ENCODE measurements at places on chromosomes 2 and 18.

DNA sequence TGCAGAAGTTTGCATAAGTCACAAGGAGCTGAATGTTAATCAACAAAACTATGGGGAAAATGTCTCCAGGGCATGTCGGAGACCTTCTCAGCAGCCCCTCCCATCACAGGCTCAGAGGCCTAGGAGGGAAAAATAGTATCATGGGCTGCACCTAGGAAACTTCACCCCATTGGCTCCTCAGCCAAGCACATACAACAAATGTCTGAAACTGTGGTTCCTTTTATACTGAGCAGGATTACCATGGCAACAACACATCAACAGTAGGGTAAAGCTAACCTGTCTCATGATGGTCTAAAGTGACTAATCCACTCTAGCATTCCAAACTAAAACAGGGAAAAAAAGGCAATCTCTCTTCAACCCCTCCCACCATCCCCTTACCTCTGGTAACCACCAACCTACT lies 3.2 kb upstream of the NEMP2 start:
- peak; percentile 33 for DNase-seq

DNA sequence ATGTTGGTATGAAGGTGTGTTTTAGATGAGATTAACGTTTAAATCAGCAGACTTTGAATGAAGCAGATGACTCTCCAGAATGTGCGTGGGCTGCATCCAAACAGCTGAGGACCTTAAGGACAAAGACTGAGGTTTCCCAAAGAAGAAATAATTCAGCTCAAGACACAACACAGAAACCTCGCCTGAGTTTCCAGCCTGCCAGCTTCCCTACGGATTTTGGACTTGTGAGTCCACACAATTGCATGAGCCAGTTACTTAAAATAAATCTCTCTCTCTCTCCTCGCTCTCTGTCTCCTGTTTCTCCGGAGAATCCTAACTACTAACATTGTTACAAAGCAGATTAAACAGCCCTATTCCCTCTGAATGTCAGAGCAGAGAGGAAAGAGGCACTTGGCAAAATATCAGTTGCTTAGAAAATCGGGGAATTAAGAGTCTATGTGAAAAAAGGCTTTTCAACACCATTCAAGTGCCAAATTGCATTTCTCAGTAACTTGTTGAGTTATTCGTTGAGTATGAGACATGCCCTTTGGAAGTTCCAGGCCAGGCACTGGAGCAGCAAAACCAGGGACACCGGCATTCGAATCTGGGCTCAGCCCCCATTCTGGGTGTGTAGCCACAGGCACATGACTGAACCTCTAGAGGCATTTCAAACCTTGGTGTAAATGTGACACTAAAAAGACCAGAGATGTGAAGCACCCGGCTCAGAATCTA lies 174.6 kb upstream of the PID1 start:
- DNase-seq = no peak

DNA sequence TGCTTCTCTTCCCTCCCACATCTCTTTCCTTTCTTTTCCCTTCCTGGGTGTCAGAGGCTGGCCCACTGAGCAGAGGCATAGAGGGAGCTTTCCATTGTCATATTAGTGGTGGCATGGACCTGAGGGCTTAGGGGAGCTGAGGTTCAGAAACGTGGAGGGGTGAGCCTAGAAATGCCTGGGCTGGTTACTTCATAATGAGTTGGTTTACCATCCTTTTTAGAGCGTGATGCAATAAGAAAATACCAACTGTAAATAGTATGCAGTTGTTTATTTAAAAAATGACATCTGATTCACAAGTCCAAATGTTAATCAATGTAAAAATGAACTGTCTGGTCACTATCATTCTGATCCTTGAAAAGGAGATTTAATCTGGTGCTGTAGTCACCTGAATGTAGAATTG lies 46.3 kb downstream of the MYO1B start:
- DNase-seq = no peak

- no peak for DNase-seq
Measured at GRCh38 chr2:74081030-74081762, 66.5 kb downstream of the BOLA3 start.

- no peak for DNase-seq
Measured at GRCh38 chr2:55073000-55073983, 23.0 kb upstream of the RTN4 start.

DNA sequence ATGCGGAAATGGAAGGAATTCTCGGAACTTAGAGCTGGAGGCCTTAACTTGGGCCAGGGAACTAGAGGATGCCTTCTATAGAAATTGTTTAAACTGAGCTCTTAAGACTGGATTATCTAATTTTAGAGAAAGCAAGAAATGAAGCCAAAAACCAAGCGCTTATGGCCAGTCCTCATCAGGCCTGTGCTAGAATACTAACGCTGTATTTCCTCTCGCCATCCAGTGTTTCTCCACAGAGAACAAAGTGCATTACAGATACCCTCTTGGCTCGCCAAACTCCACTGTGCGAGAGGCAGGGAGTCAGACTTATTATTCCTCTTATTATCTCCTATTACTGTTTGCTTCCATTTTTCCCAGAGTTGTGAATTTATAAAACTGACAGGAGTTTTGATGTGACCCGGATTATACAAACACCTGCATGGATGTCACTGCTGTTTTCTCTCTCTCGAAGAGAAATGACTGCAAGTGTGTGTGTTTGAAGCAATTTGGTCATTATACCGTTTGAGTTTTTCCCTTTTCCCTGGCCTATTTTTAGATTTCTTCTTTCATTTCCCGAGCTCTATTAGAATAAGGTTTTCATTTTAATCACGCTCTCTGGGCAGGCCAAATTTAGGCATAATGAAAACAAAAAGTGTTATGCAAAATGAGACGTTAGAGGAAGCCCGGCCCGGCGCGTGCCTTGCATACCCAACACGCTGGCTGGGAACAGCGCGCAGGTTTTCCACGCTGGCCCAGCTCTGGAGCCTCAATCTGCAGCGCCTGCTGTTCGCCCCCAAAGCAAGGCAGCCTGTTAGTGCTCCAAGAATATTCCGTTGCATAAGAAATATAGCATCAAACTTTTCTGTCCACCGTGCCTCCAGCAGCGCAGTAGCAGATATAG lies 103.3 kb downstream of the ALK start:
- DNase-seq = no peak

GRCh38 chr2:43224131-43224570 lies 2.3 kb downstream of the ZFP36L2 start:
- peak; percentile 73 for DNase-seq

GRCh38 chr18:64116571-64117175 lies 32.2 kb downstream of the LINC00305 start:
- no peak for DNase-seq

DNA sequence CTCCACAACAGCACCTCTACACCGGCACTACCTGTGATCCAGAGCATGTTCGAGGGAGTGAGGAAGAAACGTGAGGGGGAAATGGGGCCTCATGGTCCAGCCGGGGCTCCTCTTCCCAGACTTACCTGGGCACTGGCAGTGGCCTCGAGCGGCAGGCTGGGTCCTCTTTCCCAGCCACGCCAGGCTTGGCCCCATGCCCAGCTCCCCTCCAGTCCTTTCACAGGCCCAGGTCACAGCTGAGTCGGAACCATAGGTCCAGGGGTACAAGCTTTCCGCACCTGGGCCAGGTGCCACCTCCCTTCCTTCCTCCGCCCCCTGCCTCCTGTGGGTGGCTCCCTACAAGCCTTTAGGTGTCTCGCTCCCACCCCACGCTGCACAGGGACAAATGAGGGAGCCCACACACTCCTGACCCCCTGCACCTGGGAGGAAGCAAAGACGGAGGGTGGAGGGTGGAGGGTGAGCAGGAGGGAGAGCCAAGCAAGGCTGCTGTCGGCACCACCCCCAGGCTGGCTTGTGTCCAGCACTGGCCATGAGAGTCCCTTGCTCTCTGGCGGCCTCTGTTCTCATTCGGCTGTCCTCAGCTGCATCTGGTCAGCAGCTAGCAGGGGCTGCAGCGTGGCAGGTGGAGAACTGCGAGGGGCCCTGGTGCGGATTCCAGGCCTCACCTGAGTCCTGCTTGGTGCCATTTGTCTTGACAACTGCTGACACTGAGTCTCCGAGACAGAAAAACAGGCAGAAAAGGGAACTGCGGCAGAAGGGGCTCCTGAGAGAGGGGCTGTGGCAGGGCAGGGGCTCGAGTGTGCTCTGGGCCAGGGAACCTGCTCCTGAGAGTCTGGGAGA lies 26.8 kb downstream of the ADRA2B start:
- no peak for DNase-seq

- DNase-seq = no peak
Measured at GRCh38 chr2:134407154-134407890, 153.4 kb downstream of the MGAT5 start.

GRCh38 chr2:120251880-120252224 lies 800 bp upstream of the RALB start:
- DNase-seq = no peak

DNA sequence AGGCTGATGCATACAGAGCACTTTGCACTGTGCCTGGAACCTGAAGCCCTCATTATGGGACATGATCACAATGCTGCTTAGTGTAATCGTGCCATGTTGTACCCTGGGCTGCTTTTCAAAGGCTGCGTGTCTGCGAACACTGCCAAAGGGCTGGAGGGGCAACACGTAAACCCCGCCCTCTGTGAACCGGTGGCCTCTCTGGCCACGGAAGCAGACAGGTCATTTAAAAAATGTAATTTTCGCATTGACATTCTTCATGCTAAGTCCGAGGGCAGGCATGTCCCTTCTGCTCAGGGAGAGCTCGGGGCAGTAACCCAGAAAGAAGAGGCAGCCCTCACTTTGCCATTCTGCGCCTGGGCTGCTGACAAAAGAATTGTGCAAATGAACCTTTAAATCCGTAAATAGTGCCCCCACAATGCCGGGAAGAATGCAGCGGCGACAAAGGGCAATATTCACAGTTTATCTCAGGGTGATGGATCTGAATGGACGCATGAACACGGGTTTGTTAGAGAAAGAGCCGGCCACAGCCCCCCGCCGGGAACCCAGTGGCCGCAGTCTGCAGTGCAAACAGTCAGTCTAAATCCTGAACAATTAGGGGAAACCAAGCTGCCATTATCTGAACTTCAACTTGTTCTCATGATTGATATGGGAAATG lies 226.1 kb downstream of the MYCN start:
- DNase-seq = no peak

- no peak for DNase-seq
Measured at GRCh38 chr2:850429-850828, 100.2 kb upstream of the SNTG2 start.

All from central memory CD4-positive, alpha-beta T cell (primary cell).